Stomach (tissue), 19 donors: ENCODE measurements at places on chromosomes 1 and 21. TPM values are rescaled to one million over a fixed set of nuclear protein-coding genes. Genes with fewer than 3 reads are reported as not detected.

Gene LRRC41
- polyA plus RNA-seq = 22.3 TPM

Gene KAZN
- 4.6 TPM for polyA plus RNA-seq

Gene CFAP45
- polyA plus RNA-seq = 0.31 TPM

Gene FCN3
- 4.1 TPM for polyA plus RNA-seq

Gene IRF6
- polyA plus RNA-seq = 25.2 TPM

DNA sequence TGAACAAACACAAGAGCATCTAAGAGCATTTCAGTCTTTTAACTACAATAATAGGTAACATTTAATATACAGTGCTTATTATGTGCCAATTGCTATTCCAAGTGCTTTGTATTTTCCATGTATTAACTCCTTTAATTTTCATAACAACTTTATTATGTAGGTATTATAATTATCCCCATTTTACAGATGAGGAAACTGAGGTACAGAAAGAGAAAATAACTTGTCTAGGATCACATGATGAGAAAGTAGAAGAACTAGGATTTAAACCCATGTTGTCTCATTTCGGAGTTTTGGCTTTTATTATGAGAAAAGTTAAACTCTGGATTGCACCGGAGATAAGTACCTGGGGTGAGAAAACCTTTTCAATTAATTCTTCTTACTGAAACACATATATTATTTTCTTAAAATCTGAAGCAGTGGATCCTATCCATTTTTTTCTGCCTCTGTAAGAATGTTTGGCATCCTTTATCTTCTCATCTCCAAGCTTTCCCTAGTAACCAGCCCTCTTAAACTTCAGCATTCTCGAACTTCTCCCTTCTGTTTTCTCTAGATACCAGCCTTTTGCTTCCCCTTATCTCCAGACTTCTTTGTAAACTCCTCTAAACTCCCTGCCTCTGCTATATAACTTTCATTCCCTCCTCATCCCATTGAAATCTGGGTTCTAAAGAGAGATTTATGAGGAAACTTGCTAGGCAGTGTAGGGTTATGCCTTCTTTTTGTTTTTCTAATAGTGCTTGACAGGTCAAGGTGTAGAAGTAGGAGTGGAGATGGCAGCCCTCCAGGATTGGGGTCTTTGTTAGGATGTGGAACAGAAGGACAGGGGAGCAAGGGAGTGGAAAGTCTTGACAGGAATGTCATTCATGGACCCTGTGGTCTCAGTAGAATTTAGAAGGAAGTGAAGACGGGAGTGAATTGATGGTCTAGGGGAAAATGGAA lies 28.3 kb downstream of the POU2F1 start:
- no peak for DNase-seq

- no peak for DNase-seq
Measured at GRCh38 chr1:219126377-219126776, 47.3 kb upstream of the LYPLAL1 start.

GRCh38 chr1:73800376-73800775 lies 397.6 kb downstream of the LRRIQ3 start:
- no peak for DNase-seq

DNA sequence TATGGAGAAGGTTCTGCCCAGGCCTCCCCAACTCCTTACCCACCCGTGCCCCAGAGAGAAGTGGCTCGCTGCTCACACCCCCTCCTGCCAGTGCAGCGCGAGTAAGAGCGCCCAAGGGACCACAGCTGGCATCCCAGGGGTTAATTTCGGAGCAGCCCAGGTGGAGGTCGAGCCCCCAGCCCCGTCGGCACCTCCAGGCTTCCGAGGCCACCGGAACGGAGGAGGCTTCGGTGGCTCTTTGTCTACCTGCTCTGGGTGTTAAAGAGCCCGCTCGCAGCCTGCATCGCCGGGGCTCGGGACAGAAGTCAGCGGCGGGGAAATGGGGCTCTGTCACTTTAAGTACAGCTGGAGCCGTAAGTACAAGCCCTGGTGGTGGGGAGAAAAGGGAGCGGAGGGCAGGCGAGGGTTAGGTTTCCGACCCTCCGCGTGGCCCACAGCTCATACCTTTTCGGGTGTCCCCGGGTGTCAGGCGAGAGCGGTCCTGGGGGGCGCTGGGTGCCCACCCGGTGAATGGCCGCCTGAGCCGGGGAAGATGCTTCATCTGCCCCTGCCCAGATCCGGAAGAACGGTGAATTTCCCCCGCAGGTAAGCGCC lies 89.4 kb upstream of the IPO9 start:
- peak; percentile 85 for DNase-seq

DNA sequence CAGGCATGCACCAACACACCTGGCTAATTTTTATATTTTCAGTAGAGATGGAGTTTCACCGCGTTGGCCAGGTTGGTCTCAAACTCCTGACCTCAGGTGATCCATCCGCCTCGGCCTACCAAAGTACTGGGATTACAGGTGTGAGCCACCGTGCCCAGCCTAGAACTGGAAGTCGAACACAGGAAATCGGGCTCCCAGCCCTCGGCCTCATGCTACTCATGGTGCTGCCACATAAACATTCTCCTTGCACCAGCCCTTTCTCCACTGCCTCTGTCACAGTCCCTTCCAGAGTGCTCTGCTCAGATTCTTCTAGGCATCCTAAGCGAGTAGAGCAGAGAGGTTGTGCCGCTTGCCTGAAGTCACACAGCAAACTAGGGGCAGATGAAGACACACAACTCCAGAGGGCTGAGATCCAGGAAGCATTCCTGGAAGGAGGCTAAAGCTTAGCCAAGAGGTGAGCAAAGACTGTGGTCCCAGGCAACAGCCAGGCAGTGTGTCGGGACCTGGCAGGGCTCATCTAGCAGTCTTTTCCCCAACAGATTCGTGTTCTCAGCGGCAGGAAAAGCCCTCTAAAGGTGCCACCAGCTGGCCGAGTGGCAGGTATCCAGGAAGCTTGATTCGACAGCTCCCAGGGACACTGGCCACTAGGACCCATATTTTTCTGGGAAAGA lies 29.6 kb upstream of the NPPB start:
- DNase-seq = no peak

- no peak for DNase-seq
Measured at GRCh38 chr1:114901814-114902213, 47.2 kb downstream of the SYCP1 start.
